NCI-H1417 treated with DMSO at 0.1 percent for 48 hours (cell line): ENCODE measurements at places on chromosomes 2 and 18.
A peak's percentile ranks its signal among the peaks of the same experiment; 100 is the strongest.

GRCh38 chr2:176260689-176261088 lies 8.6 kb upstream of the MTX2 start:
- DNase-seq, result no peak

- DNase-seq, result no peak
Measured at GRCh38 chr2:231294571-231295362, 96.3 kb downstream of the ARMC9 start.

DNA sequence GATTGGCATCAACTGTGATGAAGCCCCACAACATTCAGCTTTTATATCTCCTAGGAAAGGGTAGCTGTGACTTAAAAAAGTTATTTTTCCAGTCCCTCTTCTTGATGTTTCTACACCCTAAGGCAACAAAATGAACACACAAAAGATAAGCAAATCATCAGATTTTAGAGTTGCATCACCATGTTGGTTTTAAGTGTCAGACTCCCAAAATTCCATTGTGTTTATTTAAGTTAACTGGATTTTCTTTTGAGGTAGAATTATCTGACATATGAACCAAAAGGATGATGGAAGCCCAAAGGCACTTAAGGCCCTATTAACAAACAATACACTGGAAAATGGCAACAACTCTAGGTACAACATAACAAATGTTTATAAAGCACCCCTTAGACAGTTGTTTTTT lies 261.7 kb upstream of the SLC39A10 start:
- no peak for DNase-seq

DNA sequence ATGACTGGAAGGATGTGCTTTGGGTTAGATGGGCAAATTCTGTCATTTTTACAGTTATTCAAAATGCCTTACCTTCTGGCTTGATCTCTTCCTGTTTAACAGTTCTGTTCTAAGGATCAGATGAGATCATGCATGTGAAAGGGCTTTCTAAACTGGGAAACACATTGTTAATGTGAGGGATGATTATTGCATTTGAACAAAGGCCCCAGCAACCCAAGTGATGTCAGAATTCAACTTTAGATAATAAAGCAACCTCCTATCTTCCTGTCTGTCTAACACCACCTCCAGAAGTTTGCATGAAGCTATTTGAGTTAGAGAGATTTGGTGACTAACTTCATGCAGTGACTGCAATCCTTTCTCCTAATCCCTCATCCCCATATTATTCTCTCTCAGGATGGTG lies 77.8 kb upstream of the B3GNT2 start:
- no peak for DNase-seq

DNA sequence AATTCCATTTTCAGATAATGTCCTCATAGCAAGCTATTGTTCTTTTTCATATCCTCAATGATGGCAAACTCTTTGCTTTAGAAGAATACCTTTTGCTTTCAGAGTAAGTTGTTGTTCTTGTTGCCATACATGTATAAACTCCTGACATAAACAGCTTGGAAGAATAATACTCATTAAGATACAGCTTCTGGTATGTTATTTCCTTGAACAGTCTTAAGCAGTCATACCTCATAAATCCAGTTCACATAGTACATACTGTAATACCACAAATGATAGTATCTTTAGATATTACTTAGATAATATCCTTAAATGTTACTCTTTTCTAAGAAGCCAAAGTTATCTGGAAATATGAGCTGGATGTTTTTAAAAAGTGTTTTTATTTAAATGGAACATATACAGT lies 23.2 kb downstream of the METTL8 start:
- DNase-seq, result no peak

DNA sequence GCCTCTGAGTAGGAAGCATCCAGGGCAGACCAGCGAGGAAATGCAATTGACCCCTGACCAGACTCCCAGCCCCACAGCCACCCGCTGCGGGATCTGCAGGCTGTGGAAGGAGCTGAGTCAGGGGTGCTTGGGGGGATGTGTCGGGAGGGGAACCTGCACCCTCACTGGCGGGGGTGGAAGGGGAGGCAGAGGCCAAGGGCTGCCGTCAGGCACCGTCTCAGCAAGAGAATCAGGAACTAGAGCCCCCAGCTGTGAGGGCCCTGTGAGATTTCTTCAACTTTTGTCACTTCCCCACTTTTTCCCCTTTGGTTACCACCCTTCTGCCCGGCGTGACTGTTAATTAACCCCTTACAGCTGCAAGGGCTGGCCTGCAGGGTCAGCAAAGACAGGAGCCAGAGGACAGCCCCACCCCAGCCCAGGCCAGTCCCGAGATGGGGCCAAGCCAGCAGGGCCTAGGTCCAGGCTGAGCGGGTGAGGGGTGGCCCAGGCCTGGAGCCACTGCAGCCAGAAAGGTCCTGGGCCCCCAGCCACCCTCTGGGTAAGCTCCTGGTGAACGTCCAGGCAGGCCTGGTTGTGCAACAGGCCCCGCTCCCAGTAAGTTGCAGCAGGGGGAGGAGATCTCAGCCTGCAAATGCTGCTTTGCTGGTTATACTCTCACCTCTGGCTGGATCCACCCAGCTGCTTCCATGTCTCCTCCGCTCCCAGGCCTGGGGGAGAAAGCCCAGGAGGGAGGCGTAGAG lies 147.0 kb upstream of the ID2 start:
- DNase-seq, result no peak

- no peak for DNase-seq
Measured at GRCh38 chr2:52960881-52961280, 806.7 kb upstream of the CHAC2 start.

DNA sequence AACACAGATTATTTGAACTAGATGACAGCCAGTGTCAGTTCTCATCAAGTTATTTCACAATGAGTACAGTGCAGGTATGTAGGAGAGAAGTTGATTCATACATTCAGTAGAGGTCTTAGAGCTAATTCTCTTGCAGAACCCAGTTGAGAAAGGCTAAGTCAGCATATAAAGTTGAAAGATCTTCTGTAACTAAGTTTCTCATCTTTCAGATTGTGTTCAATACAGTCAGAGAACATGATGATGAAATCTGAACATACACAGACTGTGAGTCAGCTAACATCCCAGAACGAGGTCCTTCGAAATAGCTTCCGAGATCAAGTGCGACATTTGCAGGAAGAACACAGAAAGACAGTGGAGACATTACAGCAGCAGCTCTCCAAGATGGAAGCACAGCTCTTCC lies 41.9 kb upstream of the LIMS1 start:
- DNase-seq, result no peak

- no peak for DNase-seq
Measured at GRCh38 chr2:48085888-48086287, 179.6 kb upstream of the FBXO11 start.

DNA sequence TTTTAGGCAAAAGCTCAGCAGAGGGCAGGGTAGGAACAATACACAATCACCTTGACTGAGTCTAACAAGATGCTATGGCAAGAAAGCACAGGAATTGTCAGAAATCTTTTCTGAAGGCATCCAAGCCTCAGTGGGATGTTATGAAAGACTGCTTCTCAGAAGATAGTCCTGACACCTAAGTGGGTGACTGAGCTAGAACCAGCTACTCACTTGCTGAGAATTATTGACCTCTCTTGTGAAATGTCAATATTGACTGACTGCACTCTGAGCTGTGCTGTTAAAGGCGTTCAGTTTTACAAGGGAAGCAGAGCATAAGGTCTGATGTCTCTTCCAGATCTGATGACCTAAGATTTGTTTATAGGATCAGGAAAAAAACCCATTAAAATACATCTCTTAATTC lies 46.1 kb downstream of the TACR1 start:
- DNase-seq, result no peak

- peak; percentile 33 for DNase-seq
Measured at GRCh38 chr2:212494418-212495020, 44.1 kb downstream of the ERBB4 start.

- DNase-seq, result no peak
Measured at GRCh38 chr2:206202446-206202845, 42.8 kb downstream of the EEF1B2 start.

- no peak for DNase-seq
Measured at GRCh38 chr2:102304268-102304667, 7.1 kb upstream of the IL1RL1 start.

GRCh38 chr18:63578357-63578958 lies 8.7 kb upstream of the SERPINB13 start:
- DNase-seq, result peak; percentile 30

GRCh38 chr2:233803994-233804393 lies 25.9 kb downstream of the MROH2A start:
- no peak for DNase-seq

DNA sequence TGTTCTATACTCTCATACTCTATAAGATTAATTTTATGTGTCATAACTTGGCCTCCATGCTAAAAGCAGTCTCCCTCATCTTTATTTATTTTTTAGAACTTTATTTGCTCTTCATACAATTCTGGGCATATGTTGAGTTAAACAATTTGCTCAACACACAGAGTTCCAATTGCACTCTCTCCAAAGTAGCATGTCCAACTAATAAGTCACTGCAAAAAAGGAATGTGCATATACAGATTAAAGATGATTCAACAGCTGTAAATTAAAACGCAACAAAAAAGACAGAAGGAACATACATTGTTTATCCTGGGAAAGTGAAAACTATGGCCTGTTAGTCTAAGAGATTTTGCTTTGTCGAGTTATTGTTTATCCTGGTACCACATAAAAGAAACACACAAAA lies 277.7 kb upstream of the ACVR2A start:
- no peak for DNase-seq

DNA sequence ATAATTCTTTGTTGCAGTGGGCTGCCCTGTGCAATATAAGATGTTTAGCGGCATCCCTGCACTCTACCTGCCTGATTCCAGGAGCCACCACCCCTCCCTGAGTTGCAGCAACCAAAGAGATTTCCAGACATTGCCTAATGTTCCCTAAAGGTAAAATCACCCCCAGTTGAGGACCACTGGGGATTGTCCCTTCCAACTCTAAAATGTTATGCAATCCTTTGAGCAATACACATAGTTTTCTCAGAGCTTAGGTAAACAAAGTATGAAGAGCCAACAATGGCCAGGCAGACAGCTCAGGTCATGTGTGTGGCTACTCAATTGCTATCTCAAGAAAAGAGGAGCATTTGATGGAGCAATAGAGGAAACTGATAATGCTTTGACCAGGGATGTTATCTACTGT lies 87.0 kb downstream of the XDH start:
- DNase-seq, result no peak

DNA sequence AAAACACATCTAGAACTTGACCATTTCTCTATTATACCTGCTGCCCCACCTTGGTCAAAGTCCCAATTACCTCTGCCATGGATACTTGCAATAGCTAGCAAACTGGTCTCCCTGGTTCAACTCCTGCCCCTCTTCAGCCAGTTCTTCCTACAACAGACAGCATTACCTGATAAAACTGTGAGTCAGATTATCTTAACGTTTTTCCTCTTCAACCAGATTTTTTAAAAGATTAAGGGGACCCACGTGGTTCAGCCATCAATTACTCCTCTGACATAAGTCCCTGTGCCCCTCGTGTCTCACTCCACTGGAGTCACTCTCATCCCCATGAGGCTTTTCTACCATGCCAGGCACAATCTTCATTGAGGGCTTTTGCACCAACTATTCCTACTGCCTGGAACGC lies 5.3 kb upstream of the ARHGAP15 start:
- no peak for DNase-seq

DNA sequence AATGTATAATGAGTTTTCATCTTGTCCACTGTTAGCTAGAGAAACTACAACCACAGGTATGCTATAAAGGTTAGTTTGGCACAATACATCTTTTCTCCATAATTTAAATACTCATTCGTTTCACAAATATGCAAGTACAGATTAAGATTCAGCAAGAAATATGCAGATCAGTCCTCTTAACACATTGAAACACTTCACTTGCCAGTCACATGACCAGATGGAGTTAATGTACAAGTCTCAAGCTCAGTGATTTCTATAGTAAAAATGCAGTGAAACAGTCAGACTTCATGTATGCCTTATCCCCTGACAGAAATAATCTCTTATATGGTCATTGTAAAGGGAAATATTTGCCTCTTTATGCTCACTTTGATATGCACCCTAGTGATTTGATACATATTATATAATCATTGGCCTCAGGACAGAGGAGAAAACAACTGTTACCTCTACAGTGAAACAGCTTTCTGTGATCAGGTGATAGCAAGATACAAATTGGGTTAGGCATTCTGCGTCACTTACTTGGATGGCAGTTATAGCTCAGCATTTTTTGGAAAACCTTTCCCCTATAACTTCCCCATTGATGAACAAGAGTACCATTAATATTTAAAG lies 104.6 kb downstream of the TCF4 start:
- no peak for DNase-seq

GRCh38 chr2:170975127-170975942 lies 46.3 kb downstream of the GORASP2 start:
- no peak for DNase-seq

DNA sequence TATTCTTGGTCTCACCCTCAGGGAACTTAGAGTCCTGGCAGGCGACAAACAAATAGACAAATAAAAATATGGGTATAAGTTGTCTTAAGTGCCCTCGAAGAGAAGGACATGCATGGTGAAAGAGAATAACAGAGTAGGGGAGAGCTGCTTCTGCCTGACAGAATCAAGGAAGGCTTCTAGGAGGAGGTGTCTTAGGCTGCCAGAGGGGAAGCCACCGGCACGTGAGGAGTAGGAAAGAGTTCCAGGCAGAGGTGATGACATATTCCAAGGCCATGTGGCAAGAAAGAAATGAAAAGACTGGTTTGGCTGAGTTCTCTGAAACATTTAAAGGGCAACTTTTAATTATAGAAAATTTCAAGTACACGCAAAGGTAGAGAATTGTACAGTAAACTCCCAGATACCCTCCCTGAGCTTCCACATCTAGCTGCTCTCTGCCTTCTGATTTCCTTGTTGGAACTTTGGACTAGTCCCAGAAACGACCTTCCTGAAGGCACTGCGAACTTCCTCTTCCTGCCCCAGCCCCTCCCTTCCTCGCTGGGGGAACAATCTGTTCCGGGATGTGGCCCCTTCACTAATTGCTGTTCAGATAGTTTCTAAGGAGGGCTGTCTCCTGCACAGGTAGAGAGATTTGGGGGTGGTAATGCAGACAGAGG lies 91.7 kb downstream of the DYSF start:
- no peak for DNase-seq

GRCh38 chr2:100518801-100519200 lies 44.0 kb upstream of the PDCL3 start:
- DNase-seq, result no peak
